ENCODE measurements at places on chromosomes 5 and 9.

DNA sequence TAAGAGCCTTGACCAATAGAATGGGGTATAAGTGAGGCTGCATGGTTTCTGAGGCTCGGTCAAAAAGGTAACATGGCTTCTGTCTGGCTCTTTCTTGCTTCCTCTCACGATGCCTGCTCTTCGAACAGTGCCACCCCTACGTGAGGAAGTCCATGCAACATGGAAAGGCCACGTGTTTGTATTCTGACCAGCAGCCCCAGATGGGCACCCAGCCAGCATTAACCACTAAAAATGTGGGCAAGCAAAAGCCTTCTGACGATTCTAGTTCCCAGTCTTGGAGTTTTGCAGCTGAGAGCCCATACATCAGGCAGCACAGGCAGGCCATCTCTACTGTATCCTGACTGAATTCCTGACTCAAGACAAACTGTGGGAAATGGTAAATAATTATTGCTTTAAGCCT, 24.2 kb upstream of the NREP start:
- no peak for DNase-seq

- DNase-seq = no peak
These were observed 222.1 kb downstream of the TARS1 start for GRCh38 chr5:33662722-33663427.

DNA sequence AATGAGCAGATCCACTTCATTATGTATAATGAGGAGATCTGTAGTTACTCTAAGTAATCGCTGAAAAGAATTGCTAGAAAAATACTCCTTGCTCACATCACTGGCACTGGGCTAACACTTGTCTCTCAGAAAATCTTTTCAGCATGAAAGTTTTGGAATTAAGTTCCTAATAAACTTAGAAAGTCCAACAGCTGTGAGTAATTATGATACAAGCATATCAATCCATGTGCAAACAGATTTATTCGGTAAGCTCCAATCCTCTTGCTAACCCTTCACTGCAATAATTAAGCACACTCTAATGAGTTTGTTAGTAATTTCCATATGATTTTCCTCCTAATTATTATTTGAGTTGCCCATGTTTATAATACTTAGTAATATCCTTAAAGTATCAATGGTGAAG, 652.6 kb upstream of the WWC1 start:
- no peak for DNase-seq

DNA sequence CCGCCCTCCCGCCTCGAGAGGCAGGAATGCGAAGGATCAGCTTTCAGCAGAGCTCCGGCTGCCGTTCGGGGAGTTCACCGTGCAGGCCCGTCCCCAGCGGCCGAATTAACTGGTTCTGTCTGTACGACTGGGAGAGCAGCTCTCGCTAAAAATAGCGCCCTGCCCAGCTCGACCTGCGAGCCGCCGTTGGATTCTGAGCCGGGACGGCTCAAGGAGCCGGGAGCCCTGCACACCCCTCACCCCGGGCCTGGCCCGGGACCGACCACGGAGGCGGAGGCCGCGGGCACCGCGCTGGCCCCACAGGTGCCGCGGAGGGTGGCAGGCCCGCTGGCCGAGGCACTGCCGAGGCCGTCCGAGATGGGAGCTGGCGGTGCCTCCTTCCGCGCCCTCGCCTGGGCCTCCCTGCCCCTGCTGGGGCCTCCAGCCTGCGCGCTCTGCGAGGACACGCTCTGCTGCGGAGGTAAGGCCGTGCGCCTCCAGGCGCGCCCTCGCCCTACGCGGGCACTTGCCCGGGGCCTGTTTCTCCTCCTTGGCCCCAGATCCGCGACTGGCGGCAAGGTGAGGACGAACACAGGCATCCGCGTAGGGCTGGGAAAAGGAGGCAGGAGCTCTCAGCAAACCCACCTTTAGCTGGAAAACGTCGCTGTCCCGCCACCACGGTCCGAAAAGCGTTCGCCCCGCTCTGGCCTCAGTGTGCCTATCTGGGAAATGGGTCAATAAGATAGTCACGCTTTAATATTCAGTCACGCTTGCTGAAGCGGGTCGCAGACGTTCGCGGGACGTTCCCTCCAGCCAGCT, 53.1 kb upstream of the DAB2IP start:
- no peak for DNase-seq

DNA sequence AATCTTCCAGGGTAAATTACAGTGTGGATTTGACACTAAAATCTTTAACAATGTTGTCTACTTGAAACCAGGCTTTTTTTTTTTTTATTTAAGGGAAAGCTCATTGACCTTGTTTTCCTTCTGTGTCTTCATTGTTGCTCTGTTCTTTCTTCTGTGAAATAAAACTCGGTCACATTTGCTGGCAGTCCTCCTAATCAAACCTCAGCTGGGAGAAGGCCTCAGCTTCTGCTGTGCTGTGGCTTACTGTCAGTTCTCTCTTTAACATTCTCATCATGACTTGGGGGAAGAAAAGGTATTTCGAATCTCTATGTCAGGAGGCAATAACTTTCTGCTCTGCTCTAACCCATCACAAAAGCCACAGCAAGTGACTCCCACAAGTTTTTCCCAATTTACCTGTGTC, 268.9 kb downstream of the ZNF608 start:
- DNase-seq = no peak

DNA sequence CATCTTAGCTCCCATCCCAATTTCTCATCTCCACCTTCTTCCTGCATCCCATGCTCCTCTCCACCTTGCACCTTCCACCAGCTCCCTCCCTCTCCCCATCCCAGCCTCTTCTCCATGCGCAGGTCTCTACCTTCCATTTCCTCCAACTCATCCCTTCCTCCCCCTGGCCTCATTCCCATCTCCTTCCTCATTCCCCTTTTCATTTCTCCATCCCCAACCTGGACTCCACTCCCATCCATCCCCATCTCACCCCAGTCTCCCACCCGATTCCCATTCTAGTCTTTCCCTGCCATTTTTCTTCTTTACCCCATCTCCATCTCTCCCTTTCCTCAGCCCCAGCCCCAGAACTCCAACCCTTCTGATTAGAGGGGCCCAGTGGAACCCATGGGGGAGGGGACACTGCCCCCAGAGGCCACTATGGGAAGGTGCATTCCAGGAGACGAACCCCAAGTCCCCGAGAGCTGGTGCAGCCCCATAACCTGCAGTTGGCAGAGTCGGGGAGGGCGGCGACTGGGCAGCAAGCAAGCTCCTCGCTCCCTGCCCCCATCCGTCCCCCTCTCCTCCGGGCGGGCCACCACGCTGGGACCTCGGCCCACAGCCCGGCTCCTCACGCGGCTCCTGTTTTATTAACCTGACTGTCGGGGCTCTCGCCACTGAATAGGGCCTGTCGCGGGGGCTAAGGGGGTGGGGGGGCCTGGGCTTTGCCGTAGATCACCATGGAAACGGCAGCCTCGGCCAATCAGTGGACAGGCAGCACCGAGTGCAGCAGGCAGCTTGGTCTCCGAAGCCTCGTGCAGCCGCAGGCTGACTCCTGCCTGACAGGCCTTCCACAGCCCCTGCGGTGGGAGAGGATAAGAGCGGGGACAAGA, 66.7 kb downstream of the PCDH1 start:
- DNase-seq = no peak

GRCh38 chr5:160033546-160034252, 24.8 kb downstream of the TTC1 start:
- no peak for DNase-seq

- no peak for DNase-seq
These were observed 207.7 kb downstream of the TTLL11 start for GRCh38 chr9:121885345-121885901.

DNA sequence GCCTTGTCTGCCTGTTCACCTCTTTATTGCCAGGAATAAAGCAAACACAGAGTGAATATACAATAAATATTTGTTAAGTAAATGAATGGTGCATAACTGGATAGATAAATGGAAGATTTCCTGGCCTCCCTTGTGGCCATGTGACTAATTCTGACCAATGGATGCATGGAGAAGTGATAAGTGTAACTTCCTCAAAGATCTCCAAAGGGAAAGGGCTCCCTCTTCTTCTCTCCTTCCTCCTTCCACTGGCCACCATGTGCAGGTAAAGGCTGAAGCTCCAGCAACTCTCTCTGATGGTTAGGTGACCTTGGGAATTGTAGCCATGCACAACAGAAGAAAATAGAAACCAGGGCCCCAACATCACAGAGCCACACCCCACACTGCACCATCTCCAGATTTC, 174.4 kb downstream of the EBF1 start:
- no peak for DNase-seq

- DNase-seq = no peak
These were observed 214.0 kb downstream of the MCTP1 start for GRCh38 chr5:95070866-95071265.

DNA sequence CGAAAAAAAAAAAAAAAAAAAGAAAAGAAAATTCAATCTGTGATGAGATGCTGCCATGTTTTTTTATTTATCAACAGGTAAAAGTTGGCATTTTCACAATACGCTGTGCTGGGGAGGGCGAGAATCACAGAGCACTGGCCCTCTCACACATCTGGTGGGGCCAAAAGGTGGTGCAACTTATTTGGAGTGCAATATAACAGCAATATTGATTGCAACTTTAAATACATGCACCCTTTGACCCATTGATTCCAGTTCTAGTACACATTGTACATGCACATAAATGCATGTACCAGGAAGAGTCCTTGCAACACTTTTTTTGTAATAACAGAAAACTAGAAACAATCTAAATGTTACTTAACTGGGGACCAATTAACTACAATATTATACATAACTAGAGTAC, 159.1 kb downstream of the DAB2IP start:
- no peak for DNase-seq

- no peak for DNase-seq
These were observed 103.2 kb downstream of the CTNND2 start for GRCh38 chr5:11801061-11801460.

DNA sequence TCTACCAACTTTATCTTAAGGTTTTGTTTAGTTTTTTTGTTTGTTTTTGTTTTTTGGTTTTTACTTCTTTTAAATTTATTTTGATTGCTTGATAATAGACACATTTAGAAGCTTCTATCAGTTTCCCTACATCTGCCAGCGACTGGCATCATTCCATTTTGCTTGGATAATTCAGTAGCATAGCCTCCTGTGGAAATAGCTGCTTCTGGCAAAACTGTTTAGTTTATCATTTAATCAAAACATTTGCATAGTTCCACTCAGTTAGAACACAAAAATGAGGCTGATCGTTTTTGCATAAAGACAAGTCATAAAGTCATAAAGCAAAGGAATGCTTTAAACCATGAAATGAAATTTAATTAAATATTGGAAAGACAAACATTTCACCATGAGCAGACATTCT, 133.7 kb upstream of the NFIL3 start:
- DNase-seq = no peak

DNA sequence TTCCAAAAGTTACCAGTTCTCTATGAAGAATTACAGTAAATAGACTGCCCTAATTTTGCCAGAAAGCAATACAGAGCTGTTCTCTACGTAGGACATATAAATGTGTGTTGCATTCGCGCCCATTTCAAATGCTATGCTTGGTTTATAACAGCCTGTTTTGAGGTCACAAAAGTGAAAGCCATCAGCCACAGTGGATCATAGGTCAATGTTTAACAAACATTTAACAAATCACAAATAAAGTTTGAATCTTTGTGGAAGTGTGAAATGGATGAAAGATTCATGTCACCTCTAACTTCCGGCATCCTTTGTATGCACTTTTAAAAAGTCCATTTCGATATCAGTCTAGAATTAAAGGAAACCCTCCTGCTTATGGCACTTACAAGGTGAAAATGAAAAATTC, 371.3 kb downstream of the GLIS3 start:
- no peak for DNase-seq

GRCh38 chr9:5971740-5972139, 43.7 kb downstream of the RANBP6 start:
- DNase-seq = no peak

DNA sequence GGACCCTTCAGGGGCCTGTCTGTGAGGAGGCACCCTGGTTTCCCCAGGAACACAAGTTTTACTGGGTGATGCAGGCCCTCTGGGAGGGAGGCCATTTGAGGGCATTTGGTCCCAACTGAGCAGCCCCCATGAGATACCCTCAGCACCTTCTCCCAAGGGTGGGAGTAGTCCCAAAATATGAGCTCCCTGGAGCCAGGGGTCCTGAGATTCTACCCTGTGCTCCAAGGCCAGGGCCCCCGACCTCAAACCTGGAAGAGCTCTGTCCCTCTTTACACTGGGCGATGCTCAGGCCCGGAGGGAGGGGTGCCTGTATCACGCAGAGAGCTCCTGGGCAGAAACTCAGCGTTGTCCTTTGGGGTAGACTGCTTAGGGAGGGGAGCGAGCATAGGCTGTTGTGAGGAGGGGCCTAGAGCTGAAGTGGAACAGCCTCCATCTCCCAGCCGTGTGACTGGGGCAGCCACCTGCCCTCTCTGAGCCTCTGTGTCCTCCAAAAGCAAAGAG, 64.0 kb upstream of the SYNPO start:
- no peak for DNase-seq

Data from activated CD8-positive, alpha-beta memory T cell treated with anti-CD3 and anti-CD28 coated beads for 4 hours (primary cell).